ENCODE measurements at places on chromosomes 4 and X. TPM values are rescaled to one million over a fixed set of nuclear protein-coding genes. Genes with fewer than 3 reads are reported as not detected.
A peak's percentile ranks its signal among the peaks of the same experiment; 100 is the strongest.

- no peak overlapping the region for H3K27ac ChIP-seq
- no peaks in the 10 kb centered on the region for H3K36me3 ChIP-seq
- DNase-seq, result no peak
- no peaks in the 10 kb centered on the region for H3K27me3 ChIP-seq
These were observed 146.5 kb upstream of the PLAC1 start for GRCh38 chrX:134804779-134805178.

H2AZ1 gene
- 28.8 TPM for total RNA-seq

GRCh38 chr4:146255463-146255862 is 41.1 kb downstream of the REELD1 start:
- DNase-seq, result no peak
- no peak overlapping the region for H3K4me3 ChIP-seq

WDFY3 gene
- 449 TPM for total RNA-seq

DNA sequence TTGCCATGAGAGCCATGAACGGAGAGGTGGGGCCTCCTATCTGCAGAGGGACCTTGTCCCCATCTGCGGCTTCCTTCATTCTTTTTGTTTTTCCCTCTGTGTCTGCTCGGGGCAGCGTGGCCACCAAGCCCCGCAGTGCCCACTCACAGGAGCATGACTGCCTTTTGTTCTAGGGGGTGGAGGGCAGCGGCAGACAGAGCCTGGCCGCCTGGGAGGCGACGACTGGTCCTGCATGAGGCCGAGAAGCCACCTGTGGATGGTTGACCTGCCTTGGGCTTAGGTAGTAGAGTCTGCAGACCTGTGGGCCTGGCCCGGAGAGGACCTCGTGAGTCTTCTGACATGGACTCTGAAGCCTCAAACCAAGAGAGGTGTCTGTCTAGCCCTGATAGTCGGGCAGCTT is 1.4 kb downstream of the RBM3 start:
- no peaks in the 10 kb centered on the region for H3K27me3 ChIP-seq
- H3K27ac ChIP-seq, result peak overlapping the region; percentile 99
- H3K4me3 ChIP-seq, result peak overlapping the region; percentile 90
- peaks cover 9% of the 10 kb centered on the region for H3K4me1 ChIP-seq

CC2D2A gene
- total RNA-seq, result 7.4 TPM

GRCh38 chr4:128596853-128597252 is 212.6 kb upstream of the JADE1 start:
- H3K27me3 ChIP-seq, result no peaks in the 10 kb centered on the region
- no peak for DNase-seq
- H3K4me1 ChIP-seq, result peaks cover 16% of the 10 kb centered on the region
- no peaks in the 10 kb centered on the region for H3K36me3 ChIP-seq
- no peak overlapping the region for H3K4me3 ChIP-seq

GRCh38 chr4:86221002-86221401 is 138.9 kb downstream of the MAPK10 start:
- no peaks in the 10 kb centered on the region for H3K36me3 ChIP-seq
- DNase-seq, result no peak
- H3K27ac ChIP-seq, result no peak overlapping the region

DNA sequence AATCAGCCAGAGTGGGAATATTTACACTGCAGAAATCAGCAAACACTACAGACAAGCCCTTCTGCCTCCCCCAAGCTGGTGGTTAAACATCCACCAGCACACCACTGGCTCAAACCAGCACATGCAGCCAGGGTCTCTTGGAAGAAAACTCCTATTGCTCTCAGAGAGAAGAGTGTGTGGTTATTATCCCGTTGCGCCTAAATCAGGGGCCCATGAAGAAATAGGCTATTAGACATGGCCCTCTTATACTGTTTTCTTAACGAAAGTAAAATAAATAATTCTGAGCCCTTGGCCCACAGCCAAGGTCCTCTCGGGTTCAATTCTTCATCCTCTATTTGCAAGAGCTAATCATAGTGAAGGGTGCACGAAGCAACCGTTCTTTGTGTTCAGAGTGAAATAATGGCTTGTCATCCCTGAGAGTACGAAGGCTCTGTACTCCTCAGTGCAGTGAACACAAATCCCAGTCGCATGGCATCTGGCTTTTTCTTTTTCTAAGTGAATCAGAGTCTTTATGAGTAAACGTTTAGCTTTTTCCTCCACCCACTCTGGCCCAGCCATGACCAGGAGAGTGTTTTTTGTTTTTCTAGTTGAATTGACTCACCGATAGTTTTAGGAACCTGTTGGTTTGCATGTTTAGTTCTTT is 33.4 kb upstream of the RBM47 start:
- H3K27ac ChIP-seq, result no peak overlapping the region
- H3K27me3 ChIP-seq, result no peaks in the 10 kb centered on the region
- no peaks in the 10 kb centered on the region for H3K4me1 ChIP-seq
- no peak for DNase-seq

INTS6L gene
- 43.5 TPM for total RNA-seq

DNA sequence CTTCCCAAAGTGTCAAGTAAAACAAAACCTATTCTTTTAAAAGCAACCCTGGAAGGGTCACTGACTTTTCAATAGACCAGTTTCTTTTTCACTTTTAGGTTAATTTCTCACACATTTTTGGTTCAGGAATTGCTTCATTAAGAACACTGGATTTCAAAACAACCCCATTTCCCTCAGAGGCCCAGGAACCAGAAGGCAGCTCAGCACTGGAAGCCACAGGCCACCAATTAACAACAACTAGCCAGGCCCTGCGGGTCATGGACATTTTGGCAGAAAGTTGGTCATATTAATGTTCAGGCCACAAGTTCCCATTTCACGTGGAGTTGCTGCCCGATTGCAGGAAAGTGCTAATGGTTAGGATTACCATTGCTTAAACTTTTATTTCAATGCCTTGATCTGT is 39.8 kb downstream of the HAND2 start:
- H3K4me3 ChIP-seq, result no peak overlapping the region
- no peaks in the 10 kb centered on the region for H3K36me3 ChIP-seq
- H3K27ac ChIP-seq, result no peak overlapping the region
- DNase-seq, result no peak
- peaks cover 9% of the 10 kb centered on the region for H3K27me3 ChIP-seq
- no peaks in the 10 kb centered on the region for H3K4me1 ChIP-seq

PPEF2 gene
- not detected for total RNA-seq

GPR78 gene
- not detected for total RNA-seq

DNA sequence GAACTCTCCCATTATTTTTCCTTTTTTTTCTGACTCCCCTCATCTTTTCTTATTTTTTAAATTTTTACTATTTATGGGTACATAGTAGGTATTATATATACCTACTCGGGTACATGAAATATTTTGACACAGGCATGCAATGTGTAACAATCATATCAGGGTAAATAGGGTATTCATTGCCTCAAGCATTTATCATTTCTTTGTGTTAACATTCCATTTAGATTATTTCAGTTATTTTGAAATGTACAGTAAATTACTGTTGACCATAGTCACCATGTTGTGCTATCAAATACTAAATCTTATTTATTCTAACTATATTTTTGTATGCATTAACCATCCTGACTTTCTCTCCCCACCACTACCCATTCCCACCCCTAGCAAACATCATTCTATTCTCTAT is 33.8 kb upstream of the SLIT2 start:
- DNase-seq, result no peak
- no peaks in the 10 kb centered on the region for H3K4me1 ChIP-seq
- no peak overlapping the region for H3K27ac ChIP-seq
- no peak overlapping the region for H3K4me3 ChIP-seq
- H3K27me3 ChIP-seq, result no peaks in the 10 kb centered on the region

DNA sequence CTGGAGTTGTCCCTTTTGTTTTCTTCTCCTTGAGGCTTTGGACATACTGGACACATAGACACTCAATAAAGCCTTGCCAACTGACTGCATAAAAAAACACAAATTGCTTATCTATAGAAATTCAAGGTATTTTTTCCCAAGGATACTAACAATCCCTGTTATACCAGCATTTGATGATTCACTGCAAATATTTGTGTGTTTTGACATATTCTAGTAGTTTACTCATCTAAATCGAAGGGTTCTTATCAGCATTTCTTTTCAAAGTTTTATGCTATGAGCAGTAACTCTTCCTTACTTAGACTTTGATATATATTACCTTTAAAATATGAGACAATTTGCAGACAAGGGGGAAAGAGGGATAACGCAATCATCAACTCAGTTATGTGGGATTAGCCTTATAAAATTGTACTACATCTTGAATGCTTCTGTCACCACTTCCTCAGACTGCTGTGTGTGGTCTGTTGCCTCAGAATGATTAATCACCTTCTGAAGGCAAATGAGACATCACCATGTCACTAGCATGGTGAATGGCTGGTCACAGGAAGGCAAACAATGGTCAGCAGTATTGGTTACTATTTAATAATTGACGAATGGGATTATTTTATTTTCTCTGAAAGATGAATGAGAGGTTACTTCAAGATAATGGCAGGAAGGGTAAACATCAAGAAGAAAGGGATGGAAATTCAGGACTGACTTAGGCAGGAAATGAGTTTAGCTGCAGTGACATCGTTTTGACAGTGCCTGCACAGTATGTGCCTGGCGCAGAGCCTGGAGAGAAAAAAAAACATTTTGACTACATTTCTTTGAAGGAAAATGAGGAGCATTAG is 544.3 kb upstream of the CNKSR2 start:
- H3K4me3 ChIP-seq, result no peak overlapping the region
- no peaks in the 10 kb centered on the region for H3K27me3 ChIP-seq
- H3K27ac ChIP-seq, result no peak overlapping the region
- DNase-seq, result no peak

P2RY4 gene
- 0.80 TPM for total RNA-seq

CLCN3 gene
- total RNA-seq, result 65.7 TPM
